ENCODE measurements at places on chromosomes 11 and 22.
A peak's percentile ranks its signal among the peaks of the same experiment; 100 is the strongest.

GRCh38 chr11:131857246-131857645, 486.8 kb downstream of the NTM start:
- DNase-seq = no peak

GRCh38 chr11:34659096-34659733, 38.3 kb downstream of the EHF start:
- no peak for DNase-seq

DNA sequence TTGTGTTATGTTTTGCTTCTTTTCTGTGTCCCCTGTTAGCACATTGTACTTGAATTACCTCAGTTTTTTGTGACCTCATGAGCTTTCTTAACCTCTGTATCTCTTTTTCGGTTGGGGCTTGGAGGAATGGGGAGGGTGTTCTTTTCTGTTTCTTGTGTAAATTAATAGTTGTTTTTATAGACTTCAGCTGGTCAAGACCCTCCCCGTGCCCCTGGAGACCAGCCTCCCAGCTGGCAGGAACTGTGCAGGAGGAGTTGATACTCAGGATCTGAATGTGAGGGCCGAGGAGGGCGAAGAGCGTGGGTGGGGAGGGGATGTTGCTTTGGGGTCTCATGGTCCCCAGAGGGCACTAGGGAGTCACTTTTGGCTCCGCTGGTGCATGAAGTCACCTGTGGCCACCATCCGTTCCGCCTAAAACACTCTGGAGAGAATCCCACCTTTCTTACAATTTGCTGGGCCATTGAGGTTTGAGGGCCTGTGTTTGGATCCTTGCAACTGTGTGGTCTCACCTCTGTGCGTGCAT, 44.3 kb upstream of the NNMT start:
- no peak for DNase-seq

- no peak for DNase-seq
Measured at GRCh38 chr11:32288276-32288675, 147.1 kb downstream of the WT1 start.

- DNase-seq = no peak
Measured at GRCh38 chr22:36455571-36456463, 25.6 kb downstream of the TXN2 start.

DNA sequence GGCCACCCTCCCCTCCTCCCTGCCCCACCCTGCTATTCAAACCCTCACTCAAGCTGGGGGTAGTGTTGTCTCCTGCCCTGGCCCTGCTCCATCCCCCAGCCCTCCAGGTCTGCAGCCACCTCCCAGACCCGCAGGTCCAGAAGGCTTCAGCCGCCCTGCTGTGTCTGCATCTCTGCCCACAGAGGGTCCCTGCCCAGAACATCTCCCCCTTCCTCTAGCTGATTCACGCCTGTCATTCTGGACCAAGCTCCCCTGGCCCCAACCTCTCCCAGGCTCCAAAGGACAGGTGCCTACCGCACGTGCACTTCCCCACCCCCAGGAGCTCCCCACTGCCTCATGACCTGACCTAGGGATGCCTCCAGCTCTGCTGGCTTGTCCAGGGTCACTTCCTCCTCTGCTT, 16.0 kb upstream of the SHISAL1 start:
- no peak for DNase-seq

DNA sequence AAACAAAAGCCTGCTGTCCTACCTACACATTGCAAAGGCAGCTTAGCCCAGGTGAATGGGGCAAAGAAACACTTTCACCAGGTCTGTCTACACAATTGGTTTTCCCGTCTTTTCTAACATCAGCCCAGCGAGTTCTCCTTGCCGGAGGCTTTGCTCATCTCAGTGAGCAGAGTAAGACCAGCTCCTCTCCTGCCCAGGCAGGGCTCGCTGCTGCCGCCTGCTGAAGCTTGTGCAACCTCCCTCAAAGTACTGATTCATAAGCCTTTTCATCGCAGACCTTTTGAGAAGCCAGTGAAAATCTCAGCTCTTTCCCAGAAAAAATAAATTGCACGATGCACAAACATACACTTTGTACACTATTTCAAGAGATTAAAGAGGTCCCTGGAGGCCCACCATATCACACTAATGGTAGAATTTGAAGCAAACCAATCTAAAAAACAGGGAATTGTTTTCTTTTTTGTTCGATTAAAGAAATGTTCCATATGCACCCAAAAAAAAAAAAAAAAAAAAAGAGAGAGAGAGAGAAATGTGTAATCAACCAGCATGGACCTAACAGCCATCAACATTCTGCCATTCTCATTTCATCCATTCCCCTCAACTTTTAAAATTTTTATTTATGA, 328.1 kb upstream of the MPPED2 start:
- DNase-seq = peak; percentile 39

DNA sequence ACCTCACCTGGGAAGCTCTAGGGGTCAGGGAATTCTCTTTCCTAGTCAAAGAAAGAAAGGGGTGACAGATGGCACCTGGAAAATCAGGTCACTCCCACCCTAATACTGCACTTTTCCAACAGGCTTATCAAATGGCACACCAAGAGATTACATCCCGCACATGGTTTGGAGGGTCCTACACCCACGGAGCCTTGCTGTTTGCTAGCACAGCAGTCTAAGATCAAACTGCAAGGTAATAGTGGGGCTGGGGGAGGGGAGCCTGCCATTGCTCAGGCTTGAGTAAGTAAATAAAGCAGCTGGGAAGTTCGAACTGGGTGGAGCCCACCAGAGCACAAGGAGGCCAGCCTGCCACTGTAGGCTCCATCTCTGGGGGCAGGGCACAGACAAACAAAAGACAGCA, 2830.6 kb upstream of the OR11H1 start:
- DNase-seq = no peak

DNA sequence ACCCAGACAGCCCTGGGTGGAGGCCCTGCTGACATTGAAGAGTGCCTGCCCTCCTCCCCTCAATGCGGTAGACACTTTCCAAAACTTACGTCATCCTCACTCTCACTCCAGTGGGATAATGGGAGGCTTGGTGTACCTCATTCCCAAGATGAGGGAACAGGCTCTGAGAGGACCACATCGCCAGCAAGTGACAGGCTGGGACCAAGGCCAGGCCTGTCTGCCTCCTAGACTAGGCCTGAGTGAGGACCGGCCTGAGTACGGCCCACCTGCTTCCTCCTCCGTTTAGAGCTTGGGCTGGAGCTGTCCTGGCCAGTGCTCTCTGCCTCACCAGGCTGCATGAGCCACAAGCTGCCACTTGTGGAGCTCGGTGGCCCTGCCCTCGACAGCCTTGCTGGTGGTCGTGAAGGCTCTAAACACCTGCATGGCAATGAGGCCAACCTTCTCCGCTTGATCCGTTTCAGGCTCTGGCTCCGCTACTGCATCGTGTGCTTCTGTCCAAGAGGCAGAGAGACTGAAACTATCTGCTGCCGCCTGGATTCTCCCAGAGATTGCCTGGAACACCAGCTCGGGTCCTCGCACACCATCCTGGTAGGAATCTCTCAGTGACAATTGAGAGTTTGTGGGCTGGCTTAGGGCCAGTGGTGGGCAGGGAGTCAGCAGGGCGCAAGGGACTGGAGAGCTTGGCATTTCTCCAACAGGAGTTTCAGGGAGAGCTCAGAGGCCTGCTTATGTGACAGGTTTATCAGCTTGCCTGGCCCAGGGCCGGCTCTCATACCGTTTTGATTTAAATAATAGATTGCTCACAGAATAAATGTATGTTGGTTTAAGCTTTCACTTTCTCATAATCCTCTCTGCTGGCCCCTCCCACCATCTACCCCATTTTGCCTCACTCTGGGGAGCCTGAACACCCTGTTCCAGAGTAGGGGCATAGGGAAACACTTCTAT, 9.4 kb downstream of the LRRC75B start:
- DNase-seq = no peak

GRCh38 chr11:92638678-92639077, 330.8 kb upstream of the MTNR1B start:
- DNase-seq = no peak

DNA sequence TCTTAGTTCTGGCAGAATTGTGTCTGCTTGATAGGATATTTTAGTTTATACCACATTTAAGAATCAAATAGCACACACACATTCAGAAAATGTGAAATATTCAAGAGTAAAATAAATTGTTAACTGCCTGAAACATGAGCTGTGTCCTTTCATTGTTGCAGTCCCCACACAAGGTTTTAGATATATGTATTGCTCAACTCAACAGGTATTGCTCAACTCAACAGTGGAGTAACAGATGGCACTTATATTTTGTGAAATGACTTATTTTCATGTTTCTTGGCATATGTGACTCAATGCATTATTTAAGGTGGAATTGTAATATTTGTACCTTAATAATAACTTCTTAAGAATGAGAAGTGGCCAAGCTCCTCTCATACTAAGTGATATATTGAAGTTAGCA, 760.3 kb downstream of the CNTN5 start:
- no peak for DNase-seq

DNA sequence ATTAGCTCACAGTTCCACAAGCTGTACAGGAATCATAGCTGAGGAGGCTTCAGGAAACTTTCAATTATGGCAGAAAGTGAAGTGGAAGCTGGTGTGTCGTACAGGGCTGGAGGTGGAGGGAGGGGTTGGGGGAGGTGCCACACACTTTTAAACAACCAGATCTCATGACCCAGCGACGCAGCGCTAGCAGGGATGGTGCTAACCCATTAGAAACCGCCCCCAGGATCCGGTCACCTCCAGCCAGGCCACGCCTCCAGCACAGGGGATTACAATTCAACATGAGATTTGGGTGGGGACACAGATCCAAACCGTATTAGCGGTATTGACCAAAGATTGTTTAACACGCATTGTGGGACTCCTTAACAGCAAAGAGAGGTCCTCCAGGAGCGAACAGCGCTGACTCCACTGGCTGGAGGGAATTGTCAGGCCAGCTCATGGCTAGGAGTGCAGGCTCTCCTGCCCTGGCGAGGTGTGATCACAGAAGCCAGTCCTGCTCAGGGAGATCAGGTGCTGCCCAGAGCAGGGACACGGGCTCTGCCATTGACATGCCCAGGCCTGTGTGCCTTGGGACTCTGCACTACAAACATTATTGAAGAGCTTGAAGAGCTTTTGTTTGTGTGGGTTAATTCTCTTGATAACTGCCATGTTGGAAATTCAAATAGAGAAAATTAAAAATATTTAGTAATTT, 215.3 kb downstream of the TBC1D22A start:
- no peak for DNase-seq

- DNase-seq = no peak
Measured at GRCh38 chr22:23526596-23527316, 53.3 kb downstream of the IGLL1 start.

- no peak for DNase-seq
Measured at GRCh38 chr11:30876228-30876627, 290.1 kb upstream of the MPPED2 start.

DNA sequence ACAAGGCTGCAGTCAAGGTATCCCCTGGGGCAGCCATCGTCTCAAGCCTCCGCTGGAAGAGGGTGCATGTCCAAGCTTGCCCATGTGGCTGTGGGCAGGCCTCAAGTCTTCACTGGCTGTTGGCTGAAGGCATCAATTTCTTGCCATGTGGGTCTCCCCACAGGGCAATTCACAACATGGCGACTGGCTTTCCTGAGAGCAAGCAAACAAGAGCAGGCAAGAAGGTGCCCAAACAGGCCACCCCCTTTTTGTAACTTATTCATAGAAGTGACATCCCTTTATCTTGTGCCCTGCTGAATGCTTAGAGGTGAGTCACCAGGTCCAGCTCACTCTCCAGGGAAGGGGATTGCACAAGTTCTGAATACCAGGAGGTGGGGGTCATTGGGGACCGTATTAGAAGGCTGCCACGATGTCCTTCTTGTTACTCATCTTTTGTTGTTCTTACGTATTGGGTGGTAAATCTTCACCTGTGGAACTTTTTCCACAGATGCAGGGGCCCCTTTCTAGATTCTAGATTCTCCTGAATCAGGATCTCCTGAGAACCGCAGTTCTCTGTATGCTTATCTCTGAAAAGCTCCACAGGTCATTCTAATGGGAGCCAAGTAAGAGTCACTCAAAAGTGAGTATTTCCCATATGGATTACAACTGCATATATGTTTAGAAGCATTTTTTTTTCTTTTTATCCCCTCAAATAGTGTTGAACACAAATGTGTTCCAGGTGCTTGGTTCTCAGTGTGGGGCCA, 44.2 kb upstream of the MICAL2 start:
- DNase-seq = peak; percentile 40

GRCh38 chr11:100220801-100221200, 466.3 kb upstream of the ARHGAP42 start:
- no peak for DNase-seq

GRCh38 chr11:73995247-73995646, 12.6 kb upstream of the UCP2 start:
- DNase-seq = peak; percentile 86

GRCh38 chr11:122700666-122701065, 45.1 kb downstream of the UBASH3B start:
- no peak for DNase-seq

GRCh38 chr11:33207408-33207985, 46.2 kb upstream of the CSTF3 start:
- no peak for DNase-seq

- DNase-seq = no peak
Measured at GRCh38 chr11:68383976-68384501, 71.6 kb downstream of the LRP5 start.

Measured in inflammatory macrophage treated with lipopolysaccharide for 1 hour (primary cell).